ENCODE measurements at places on chromosomes 4 and X. TPM values are rescaled to one million over a fixed set of nuclear protein-coding genes. Genes with fewer than 3 reads are reported as not detected.
A peak's percentile ranks its signal among the peaks of the same experiment; 100 is the strongest.

GRCh38 chr4:180261346-180261745 is 1981.9 kb upstream of the TENM3 start:
- DNase-seq, result no peak

GRCh38 chr4:40918330-40918729 is 168.6 kb downstream of the NSUN7 start:
- peak; percentile 73 for DNase-seq

- DNase-seq, result no peak
Measured at GRCh38 chr4:82918091-82918490, 17.6 kb downstream of the THAP9 start.

GRCh38 chrX:106875151-106875550 is 28.0 kb downstream of the RIPPLY1 start:
- DNase-seq, result peak; percentile 3

GRCh38 chrX:139429913-139430312 is 100.6 kb upstream of the F9 start:
- no peak for DNase-seq

DNA sequence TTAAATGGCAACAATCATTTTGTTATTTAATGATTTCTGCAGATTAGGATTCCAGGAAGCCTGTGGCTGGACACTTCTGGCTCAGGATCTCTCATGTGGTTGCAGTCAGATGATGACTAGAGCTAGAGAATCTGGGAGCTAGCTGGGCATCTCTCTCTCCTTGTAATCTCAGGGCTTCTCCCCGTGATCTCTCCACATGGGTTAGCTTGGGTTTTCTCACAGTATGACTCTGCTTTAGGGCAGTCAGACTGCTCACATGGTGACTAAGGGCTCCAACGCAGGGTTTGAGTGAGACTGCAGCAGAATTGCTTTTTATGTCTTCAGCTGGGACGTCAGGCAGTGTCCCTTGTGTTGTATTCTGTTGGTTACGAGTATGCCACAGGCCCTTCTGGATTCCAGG is 361.4 kb downstream of the CBLL2 start:
- no peak for DNase-seq

GRCh38 chr4:147682755-147683154 is 1.2 kb downstream of the PRMT9 start:
- no peak for DNase-seq

DNA sequence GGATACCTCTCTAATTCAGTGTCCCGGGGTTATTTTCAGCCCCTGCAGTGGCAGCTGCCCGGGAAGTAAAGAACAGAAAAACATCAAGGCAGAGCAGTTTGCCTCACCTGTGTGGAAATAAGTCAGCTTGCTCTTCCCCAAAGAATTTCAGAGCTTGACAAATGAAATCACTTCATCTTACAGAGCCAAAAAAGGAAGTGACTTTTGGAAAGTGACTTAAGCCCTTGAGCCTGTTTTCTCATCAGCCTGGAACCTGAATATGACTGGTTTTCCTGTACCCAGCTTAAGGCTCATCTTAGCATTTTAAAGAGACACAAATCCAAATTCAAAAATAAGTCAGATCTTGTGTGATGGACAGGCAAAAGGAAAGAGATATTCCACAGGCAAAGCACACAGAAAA is 211.6 kb downstream of the RCHY1 start:
- DNase-seq, result no peak

DNA sequence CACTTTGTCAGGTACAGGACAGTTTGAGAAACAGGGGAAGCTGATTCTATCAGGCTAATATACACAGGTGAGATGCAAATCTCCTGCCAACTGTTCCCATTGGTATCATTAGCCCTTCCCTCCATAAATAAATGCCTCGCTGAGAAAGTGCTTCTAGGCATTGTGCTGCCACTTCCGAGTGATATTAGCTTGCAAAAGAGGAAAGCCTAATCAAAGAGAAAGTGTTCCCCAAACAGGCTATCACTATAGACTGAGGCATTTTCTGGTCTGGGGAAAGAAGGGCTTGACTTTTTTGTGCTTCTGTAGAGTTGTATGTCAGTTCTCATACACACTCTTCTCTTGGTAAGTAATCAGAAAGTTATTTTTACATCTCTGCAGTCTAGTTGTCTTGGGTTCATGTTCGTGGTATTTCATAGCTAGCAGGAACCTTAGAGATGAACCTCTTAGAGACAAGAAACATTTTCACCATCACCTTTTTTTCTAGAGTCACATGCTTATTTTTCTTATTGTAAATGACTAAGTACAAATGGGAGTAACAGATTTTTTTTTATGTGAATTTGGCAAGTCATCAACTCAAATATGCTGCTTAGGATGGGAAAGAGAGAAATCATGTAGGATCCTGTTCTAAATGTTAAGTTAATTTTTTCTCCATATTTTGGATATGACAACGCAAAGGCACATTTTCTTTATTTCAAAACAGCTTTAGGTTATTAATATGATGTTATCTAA is 1009.8 kb downstream of the ADGRL3 start:
- DNase-seq, result no peak

DNA sequence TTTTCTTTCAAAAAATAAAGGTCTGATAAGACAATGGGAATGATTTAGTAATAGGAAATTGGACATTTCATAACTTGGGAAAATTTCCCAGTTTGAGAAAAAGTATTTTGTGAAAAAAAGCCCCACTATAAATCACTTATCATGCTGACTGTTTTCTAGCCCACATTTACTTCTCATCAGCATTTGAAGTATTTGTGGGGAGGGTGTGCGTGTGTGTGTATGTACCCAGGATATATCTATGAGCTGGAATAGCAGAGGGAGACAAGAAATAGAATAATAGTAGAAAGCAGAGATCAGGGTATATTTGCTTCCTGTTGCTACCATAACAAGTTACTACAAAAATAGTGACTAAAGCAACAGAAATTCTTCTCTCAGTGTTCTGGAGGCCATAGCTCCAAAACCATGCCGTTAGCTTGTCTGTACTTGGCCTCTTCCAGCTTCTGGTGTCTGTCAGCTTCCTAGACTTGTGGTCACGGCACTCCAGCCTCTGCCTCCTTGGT is 139.8 kb downstream of the PTTG2 start:
- DNase-seq, result peak; percentile 9

DNA sequence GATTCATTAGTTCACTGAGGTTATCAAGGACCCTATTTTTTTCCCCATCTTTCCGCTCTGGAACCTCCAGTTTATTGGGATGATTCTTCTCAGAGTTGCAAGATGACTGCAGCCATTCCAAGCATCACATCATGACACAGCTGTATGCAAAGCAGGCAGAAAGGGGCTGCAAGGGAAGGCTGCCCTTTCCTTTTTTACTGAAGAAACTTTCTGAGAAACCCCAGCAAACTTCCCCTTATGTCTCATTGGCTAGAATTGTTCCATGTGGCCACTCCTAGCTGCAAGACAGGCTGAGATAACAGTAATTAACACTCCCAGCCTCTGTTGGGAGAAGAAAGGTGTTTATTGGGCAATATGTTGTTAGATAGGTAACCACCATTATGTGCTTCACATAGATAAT is 102.6 kb downstream of the SATL1 start:
- DNase-seq, result no peak

DNA sequence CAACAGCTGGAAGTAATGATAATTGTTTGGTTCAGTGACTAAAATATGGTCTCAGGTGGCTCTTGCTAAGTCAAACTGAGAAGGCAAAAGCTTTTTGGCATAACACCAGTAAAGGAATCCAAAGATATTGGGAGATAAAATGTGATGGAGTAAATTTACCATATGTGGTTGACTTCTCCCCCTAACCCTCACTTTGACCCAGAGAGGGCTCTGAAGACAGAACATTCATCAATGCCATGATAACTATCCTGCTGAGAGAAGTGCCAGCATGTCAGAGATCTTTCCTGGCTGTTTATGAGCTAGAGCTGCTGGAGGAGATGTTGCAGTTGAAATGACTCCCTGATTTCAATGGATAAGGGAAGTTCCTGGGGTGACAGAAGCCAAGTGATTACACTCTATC is 213.4 kb downstream of the SPCS3 start:
- DNase-seq, result peak; percentile 50

DNA sequence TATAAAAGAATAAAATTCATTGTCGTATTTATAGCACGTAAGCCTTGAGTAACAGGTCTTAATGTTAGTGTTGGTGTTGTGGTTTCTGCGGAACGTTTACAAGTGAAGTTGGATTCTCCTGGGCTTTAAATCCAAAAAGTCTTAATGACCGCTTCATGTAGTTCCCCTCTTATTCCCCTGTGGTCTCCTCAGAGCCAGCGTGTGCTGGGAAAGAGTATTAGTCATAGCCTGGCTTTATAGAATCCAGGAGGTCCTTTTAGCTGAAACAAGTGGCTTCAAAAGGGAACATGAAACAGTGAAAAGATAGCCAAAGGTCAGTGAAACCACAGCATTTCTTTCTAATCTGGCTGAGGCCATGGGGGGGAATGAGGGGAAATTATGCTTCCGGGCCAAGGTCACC is 79.1 kb downstream of the CLCN4 start:
- no peak for DNase-seq

- no peak for DNase-seq
Measured at GRCh38 chr4:95450294-95450693, 98.5 kb downstream of the UNC5C start.

- peak; percentile 46 for DNase-seq
Measured at GRCh38 chrX:136256026-136256425, 4.8 kb upstream of the MAP7D3 start.

- no peak for DNase-seq
Measured at GRCh38 chrX:24030597-24030996, 3.6 kb upstream of the KLHL15 start.

DNA sequence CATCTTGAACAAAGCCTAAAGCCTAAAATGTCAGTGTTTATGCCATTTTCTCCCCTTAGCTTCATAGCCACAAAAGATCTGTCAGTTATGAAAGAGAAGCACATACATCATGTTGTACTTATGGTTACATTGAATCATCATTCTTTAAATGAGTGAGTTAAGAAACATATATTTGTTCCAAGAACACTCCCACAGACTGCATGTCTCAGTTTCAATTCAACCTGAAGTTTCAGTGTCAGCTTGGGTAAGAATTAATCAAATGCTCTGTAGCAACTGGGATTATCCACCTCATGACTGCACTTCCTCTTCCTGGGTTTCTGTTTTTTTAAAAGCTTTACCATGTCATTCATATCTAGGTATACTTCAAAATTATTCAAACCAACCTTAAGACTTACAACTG is 3.9 kb upstream of the TMPRSS11B start:
- no peak for DNase-seq

GRCh38 chr4:112251019-112251643 is 19.5 kb downstream of the AP1AR start:
- no peak for DNase-seq

GRCh38 chr4:169372791-169373190 is 102.0 kb upstream of the SH3RF1 start:
- no peak for DNase-seq

- DNase-seq, result no peak
Measured at GRCh38 chr4:28443801-28444412, 1583.3 kb downstream of the STIM2 start.

DNA sequence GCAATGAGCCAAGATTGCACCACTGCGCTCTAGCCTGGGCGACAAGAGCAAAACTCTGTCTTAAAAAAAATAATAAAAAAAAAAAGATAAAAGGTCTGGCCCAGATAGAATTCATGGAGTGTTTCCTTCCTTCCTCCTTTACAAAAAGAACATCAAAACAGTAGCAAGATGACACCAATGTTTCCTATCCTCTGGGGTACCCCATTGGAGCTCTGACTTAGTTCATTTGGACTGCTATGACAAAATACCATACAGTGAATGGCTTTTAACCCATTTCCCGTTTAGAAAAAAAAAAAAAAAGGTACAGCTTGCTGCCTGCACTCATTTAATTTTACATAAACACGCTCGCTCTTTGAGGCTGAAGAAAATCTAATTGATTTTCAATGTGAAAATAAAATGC is 89.9 kb upstream of the PRKX start:
- no peak for DNase-seq

DNA sequence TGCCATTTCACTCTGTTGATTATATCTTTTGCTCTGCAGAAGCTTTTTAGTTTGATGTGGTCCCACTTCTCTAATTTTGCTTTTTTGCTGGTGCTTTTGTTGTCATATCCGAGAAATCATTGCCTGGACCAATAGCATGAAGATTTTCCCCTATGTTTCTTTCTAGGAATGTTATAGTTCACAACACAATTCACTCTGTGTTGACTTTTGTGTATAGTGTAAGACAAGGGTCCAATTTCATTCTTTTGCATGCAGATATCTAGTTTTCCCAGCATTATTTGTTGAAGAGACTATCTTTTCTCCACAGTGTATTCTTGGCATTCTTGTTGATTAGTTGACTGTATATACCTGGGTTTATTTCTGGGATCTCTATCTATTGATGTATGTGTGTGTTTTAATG is 8.3 kb upstream of the CPE start:
- no peak for DNase-seq

- DNase-seq, result no peak
Measured at GRCh38 chrX:643241-643595, 12.6 kb downstream of the SHOX start.

- DNase-seq, result no peak
Measured at GRCh38 chr4:59655996-59656395, 1544.1 kb upstream of the ADGRL3 start.

GRCh38 chrX:37958525-37959211 is 47.7 kb upstream of the SYTL5 start:
- no peak for DNase-seq

DNA sequence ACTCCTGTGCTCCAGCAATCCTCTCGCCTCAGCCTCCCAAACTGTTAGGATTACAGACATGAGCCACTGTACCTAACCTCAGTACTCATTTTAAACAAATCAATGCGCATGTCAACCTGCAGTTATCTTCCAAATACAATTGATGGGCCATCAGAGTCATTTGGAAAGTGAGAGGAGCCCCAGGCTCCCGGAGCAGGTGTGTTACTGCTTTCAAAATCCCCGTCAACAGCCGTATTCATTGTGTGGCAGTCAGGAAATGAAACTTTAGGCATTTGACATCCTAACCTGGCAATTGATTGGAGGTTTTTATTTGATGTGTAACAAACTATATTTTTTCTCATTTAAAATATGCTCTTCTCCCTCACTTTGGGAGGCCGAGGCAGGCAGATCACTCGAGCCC is 623.6 kb upstream of the TENM3 start:
- DNase-seq, result no peak

- no peak for DNase-seq
Measured at GRCh38 chrX:19848110-19848509, 39.3 kb downstream of the SH3KBP1 start.

- DNase-seq, result no peak
Measured at GRCh38 chrX:1423215-1423614, 29.5 kb downstream of the ASMTL start.

GRCh38 chr4:84530871-84531270 is 31.8 kb upstream of the NKX6-1 start:
- DNase-seq, result no peak

PRSS12 gene
- total RNA-seq, result 13.1 TPM

GLRA2 gene
- 0.20 TPM for total RNA-seq

ODAPH gene
- total RNA-seq, result not detected

LINC00632 gene
- 61.9 TPM for total RNA-seq

RIBC1 gene
- 0.49 TPM for total RNA-seq

IL3RA gene
- 5.7 TPM for total RNA-seq

TMPRSS11A gene
- total RNA-seq, result 0.10 TPM

UCHL1 gene
- total RNA-seq, result 12.2 TPM

L1CAM gene
- total RNA-seq, result 3.6 TPM

HELQ gene
- 12.0 TPM for total RNA-seq

TEX11 gene
- not detected for total RNA-seq

Measured in skin of body (tissue), 3 donors.